ENCODE measurements at places on chromosomes 2 and 18.

GRCh38 chr2:142422769-142423168, 292.0 kb upstream of the LRP1B start:
- no peak for DNase-seq

DNA sequence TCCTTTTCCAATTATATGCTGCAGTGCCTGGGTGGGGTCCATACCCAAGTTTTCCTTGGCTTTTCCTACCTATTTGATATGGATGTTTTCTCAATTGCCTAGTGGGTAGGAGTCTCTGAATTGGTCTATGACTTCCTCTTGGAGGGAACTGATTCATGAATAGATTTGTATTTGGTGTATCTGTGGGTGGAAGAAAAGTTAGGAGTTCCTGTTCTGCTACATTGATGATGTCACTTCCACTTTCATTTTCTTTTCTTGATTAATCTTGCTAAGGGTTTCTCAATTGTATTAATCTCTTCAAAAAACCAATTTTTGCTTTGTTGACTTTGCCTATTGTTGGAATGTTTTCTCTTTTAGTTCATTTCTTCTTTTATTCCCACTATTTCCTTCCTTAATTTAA, 37.4 kb upstream of the SLC9A2 start:
- DNase-seq: no peak

DNA sequence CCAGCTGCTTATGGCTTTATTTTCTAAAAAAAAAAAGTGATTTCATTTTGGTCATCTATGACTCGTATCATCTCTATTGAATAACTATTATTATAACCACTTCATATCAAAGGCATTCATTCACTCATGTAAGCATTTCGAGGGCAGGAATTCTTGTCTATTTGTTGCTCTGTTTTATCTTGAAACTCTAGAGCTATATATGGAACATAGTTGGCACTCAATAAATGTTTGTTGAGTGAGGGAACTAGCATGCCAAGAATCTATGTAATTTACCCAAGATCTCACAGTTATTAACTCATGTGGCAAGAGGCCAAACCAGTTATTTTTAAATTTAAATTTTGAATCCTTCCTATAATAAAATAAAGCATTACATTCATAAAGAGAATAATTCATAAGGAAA, 470.1 kb downstream of the TMX3 start:
- DNase-seq: no peak

- DNase-seq: no peak
Measured at GRCh38 chr2:45172760-45173392, 163.6 kb upstream of the SIX2 start.

DNA sequence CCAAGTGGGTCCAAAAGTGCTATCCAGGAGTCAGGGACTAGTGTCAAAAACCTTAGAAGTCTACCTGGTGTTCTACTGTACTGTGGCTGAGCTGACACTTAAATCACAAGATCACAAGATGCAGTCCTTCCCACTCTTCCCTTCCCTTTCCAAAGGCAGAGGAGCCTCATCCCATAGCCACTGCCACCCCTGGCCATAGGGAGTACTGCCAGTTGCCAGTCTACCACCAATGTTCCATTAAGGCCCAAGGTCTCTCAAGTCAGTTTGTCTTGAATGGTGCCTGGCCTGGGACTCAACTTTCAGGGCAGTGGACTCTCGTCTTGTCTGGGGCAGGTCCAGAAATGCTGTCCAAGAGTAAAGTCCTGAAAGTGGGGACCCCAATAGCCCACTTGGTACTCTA, 585.6 kb downstream of the NUP35 start:
- no peak for DNase-seq

- no peak for DNase-seq
Measured at GRCh38 chr2:175396696-175397095, 215.2 kb upstream of the ATP5MC3 start.

- no peak for DNase-seq
Measured at GRCh38 chr2:169018390-169018789, 12.7 kb downstream of the ABCB11 start.

- no peak for DNase-seq
Measured at GRCh38 chr18:66867653-66868052, 263.8 kb upstream of the CDH19 start.

DNA sequence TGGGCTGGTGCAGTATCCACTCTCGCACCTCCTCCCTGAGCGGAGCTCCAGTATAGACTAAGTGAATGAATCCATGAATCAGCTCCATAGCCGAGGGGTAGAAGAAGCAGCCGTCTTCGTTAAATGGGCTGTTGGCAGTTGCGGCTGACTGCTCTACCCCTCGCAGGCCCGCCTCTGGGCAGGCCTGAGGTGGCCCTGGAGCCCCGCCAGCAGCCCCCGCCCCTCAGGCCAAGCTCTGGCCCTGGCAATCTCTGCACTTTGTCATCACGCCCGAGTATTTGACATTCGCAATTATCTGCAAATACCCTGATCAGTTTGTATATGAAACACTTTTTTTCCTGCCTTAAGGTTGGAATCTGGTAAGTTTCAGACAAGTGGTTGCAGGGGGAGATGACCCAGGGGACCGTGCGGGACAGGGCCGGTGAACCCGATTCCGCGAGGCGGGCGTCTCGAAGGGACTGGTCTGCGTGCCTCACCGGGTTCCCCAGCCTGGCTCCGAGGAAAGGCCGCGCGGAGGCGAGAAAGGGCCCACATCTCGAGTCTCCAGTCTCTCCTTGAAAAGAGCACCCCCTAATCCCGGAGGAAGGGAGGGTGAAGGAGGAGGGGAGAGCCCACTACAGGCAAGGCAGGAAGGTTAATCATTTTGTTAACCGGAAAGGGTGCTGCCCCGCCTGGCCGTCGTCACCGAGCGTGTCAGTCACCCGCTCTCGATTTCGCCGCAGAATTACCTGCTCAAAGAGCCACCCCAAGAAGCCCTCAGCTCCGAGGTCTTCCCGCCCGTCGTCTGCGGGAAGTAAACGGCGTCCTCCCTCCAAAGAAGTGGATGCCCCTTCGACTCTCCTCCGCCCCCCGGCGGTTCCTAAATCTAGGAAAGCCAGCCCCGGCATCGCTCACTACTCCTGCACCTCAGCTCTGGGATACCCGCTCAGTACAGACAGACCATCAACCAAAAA, 11.1 kb upstream of the SATB2 start:
- DNase-seq: no peak

GRCh38 chr2:133377021-133377481, 191.2 kb downstream of the NCKAP5 start:
- no peak for DNase-seq

DNA sequence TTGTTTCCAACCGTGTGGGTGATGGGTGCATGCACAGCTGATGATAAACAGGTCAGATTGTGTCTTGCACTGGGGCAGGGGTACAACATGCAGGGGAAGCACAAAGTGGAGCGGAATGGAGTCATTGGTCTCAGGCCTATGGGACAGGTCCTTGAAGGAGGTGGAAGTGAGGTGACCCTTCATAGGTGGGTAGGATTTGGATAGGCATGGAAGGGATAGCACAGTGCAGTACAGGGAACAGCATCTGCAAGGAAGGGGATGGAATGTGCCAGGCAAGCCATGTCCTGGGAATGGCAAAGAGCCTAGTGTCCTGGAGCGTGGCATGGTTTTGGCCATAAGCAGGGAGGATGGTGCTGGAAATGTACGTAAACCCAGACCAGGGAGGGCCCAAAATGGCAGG, 143.9 kb downstream of the CAPN13 start:
- no peak for DNase-seq

Data from stimulated activated naive CD4-positive, alpha-beta T cell treated with Interleukin-2 at 50 U/mL for 16 hours (primary cell).